ENCODE measurements at places on chromosomes 6 and 20. TPM values are rescaled to one million over a fixed set of nuclear protein-coding genes. Genes with fewer than 3 reads are reported as not detected.

LINC00237 gene
- not detected for total RNA-seq

DNA sequence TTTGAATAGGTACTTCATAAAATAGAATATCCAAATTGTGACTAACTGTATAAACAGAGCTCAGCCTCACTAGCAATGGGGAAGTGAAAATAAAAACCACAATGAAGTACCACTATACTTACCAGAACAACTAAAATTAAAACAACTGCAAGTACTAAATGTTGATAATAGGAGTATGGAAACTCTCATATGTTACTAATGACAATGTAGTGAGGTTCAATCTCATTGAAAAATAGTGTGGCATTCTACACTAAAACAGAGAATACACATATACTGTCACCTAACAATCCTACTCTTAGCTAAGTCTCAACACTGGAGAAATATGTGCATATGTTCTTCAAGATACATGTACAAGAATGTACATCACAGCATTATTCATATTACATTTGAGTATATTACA is 132.0 kb upstream of the CARMIL1 start:
- DNase-seq: no peak
- H3K4me3 ChIP-seq: no peak overlapping the region
- no peaks in the 10 kb centered on the region for H3K36me3 ChIP-seq

UBD gene
- total RNA-seq: not detected

- H3K27me3 ChIP-seq: peaks cover 4% of the 10 kb centered on the region
- no peaks in the 10 kb centered on the region for H3K36me3 ChIP-seq
- peak; percentile 99 for DNase-seq
These were observed 118.4 kb downstream of the GRM4 start for GRCh38 chr6:34027445-34027936.

DNA sequence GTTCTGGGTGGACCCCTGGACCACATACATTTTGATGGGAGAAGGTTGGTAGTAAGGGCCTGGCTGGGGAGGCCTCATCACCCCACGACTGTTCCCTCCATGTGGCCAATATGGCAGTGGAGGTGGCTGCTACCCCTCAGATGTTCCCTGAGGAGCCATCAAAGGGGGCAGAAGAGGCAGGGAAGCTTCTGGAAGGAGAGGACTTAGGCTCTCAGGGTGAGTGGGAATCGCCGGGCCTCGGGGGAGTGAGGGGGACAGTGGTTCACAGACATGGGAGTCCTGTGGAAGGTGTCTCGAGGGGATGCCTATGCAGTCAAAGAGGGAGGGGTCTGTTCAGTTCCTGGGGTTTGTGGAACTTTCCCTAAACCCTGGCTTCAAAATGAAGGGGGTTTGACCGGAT is 32.9 kb upstream of the FRMD1 start:
- DNase-seq: no peak
- no peak overlapping the region for H3K4me3 ChIP-seq
- H3K4me1 ChIP-seq: no peaks in the 10 kb centered on the region

GRCh38 chr20:63421094-63421692 is 51.3 kb downstream of the KCNQ2 start:
- H3K27me3 ChIP-seq: peaks cover 4% of the 10 kb centered on the region
- no peaks in the 10 kb centered on the region for H3K4me1 ChIP-seq
- H3K4me3 ChIP-seq: no peak overlapping the region
- DNase-seq: no peak

SLC35B2 gene
- 94.1 TPM for total RNA-seq

DNA sequence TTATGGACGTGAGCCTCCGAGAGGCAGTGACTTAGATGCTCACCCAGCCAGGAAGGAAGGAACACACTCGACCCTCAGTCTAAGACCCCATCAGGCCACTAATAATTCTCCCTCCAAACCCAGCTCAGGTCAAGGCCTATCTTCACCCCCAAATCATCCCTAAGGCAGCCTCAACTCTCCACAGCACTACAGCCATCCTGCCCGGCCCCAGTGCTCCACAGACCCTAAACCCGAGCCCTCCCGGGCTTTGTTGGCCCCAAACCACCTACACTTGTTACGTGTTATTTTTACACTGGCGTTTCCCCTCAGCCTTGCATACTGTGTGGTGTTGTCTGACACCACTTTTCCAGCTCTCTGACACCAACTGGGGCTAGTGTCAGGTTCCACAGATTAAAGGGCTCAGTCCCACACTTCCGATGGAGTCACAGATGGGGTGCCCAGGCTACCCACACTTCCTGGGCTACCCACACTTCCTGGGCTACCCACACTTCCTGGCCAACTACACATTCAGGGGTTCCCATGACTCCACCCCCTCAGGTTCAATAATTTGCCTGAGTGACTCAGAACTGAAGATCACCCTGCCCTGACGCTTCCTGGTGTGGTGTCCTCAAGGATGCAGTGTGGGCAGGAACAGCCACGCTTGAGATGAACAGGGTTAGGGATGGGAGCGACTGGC is 25.3 kb downstream of the RBCK1 start:
- H3K27me3 ChIP-seq: no peaks in the 10 kb centered on the region
- no peak overlapping the region for H3K4me3 ChIP-seq
- DNase-seq: peak; percentile 94
- H3K27ac ChIP-seq: peak overlapping the region; percentile 33
- H3K36me3 ChIP-seq: peaks cover 57% of the 10 kb centered on the region
- peaks cover 4% of the 10 kb centered on the region for H3K4me1 ChIP-seq

DNA sequence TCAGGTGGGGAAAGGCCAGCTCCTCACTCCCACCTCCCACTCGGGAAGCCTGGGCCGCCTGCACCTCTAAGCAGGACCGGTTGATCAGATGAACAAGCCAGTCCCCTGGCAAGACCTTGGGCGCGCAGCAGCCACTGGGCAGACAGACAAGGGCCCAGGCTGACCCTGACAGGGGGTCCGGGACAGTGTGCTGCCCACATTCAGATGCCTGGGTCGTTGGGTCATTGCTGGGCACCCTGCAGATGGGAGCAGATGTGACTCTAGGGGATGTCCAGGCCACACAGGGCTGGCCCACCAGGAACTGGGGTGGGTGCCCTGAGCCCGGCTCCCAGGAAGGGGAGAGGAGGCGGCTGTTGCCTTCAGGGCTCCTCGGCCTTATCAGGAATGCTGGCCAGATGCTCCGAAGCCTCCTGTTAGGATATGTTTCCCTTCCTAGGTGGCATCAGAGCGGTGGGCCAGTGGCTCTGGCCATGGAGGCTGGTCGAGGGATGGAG is 17.3 kb upstream of the FRMD1 start:
- no peaks in the 10 kb centered on the region for H3K27me3 ChIP-seq
- no peaks in the 10 kb centered on the region for H3K4me1 ChIP-seq
- peak; percentile 74 for DNase-seq
- no peaks in the 10 kb centered on the region for H3K36me3 ChIP-seq

SLC52A3 gene
- not detected for total RNA-seq

GRCh38 chr20:10217721-10218410 is 764 bp upstream of the SNAP25 start:
- DNase-seq: peak; percentile 89
- peaks cover 4% of the 10 kb centered on the region for H3K4me1 ChIP-seq

THEMIS gene
- under 0.01 TPM for total RNA-seq

DDO gene
- 3.6 TPM for total RNA-seq

DNA sequence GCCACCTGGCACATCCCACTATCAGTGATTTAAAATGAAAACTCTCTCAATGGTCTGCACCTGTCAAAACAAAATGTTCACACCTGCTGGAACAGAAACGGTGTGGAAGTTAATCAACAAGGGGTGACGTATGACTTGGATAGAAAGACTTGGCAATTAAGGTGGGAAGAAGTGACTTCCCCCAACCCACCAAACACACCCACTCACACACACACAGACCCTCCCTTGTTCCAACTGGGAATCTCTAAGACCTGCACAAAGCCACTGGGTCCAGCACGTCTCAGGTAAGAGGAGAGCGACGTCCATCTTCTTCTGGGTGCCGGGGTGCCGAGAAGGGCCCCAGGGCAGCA is 25.1 kb upstream of the TCFL5 start:
- no peaks in the 10 kb centered on the region for H3K27me3 ChIP-seq
- peaks cover 55% of the 10 kb centered on the region for H3K36me3 ChIP-seq
- H3K4me1 ChIP-seq: peaks cover 17% of the 10 kb centered on the region
- H3K27ac ChIP-seq: no peak overlapping the region

- H3K27ac ChIP-seq: no peak overlapping the region
- H3K36me3 ChIP-seq: no peaks in the 10 kb centered on the region
- no peak overlapping the region for H3K4me3 ChIP-seq
- no peaks in the 10 kb centered on the region for H3K4me1 ChIP-seq
- no peak for DNase-seq
These were observed 111.2 kb upstream of the ADGRF1 start for GRCh38 chr6:47153404-47153755.

GRCh38 chr6:40640599-40641227 is 53.5 kb upstream of the LRFN2 start:
- no peaks in the 10 kb centered on the region for H3K4me1 ChIP-seq
- H3K36me3 ChIP-seq: no peaks in the 10 kb centered on the region
- no peak overlapping the region for H3K27ac ChIP-seq
- no peak for DNase-seq
- H3K27me3 ChIP-seq: no peaks in the 10 kb centered on the region

DNA sequence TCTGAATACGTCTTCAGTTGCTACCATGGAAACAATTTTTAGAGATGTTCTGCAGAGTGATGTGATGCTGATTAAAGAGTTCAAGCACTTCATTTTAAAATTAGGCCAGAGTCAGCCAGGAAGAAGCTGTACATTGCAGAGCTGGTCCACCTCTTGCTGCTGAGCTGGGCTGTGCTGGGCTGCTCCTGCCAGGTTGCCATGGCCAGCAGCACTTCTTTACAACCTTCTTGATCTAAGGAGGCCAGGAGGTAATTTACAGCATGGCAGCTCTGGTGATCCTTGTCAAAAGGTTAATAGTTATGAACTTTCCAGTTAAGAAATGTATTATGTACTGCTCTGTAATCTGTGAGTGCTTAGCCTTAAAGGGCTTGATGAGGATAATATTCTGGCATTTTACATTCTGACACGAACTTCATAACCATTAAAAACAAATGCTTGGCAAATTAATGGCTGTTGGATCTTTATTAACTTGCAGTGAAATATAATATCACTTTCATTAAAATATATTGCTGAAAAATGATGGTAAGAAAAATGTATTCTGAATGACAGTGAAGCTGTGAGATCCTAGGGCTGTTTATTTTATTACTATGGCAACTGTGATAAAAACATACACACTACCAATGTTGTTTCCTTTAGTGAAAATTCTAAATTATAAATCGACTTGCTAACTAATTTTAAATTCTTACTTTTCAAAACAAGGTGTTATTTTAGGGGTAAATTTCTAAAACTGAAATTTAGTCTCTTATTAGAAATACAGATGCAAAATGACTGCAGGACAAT is 259.7 kb downstream of the RFPL4B start:
- H3K27ac ChIP-seq: no peak overlapping the region
- no peak overlapping the region for H3K4me3 ChIP-seq
- H3K4me1 ChIP-seq: no peaks in the 10 kb centered on the region
- no peak for DNase-seq

PGC gene
- total RNA-seq: not detected

ID1 gene
- 56.3 TPM for total RNA-seq

DNA sequence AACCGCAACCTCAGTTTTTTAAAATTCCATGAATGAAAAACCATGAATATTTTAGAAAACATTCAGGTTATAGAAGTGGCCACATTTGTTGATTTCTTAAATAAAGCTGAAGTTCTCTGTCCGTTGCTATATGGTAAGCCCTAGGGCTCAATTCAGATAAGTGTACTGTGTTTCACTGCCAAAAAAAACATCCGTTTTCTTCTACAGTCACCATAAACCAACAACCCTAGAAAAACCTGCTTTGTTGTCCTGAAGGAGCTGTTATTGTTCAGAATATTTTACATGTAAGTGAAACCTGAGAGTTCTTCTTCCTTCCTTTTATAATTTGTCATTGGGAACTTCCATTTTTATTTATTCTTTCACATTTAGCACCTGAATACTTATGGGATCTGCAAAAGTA is 274.1 kb downstream of the TFAP2A start:
- H3K36me3 ChIP-seq: no peaks in the 10 kb centered on the region
- H3K27me3 ChIP-seq: no peaks in the 10 kb centered on the region
- no peaks in the 10 kb centered on the region for H3K4me1 ChIP-seq
- no peak overlapping the region for H3K4me3 ChIP-seq

- H3K4me3 ChIP-seq: no peak overlapping the region
- peaks cover 30% of the 10 kb centered on the region for H3K36me3 ChIP-seq
- peaks cover 17% of the 10 kb centered on the region for H3K4me1 ChIP-seq
- peak overlapping the region; percentile 45 for H3K27ac ChIP-seq
- DNase-seq: no peak
These were observed 24.7 kb upstream of the ASXL1 start for GRCh38 chr20:32333181-32333987.

GPR63 gene
- total RNA-seq: under 0.01 TPM

POU5F1 gene
- 0.29 TPM for total RNA-seq

DNA sequence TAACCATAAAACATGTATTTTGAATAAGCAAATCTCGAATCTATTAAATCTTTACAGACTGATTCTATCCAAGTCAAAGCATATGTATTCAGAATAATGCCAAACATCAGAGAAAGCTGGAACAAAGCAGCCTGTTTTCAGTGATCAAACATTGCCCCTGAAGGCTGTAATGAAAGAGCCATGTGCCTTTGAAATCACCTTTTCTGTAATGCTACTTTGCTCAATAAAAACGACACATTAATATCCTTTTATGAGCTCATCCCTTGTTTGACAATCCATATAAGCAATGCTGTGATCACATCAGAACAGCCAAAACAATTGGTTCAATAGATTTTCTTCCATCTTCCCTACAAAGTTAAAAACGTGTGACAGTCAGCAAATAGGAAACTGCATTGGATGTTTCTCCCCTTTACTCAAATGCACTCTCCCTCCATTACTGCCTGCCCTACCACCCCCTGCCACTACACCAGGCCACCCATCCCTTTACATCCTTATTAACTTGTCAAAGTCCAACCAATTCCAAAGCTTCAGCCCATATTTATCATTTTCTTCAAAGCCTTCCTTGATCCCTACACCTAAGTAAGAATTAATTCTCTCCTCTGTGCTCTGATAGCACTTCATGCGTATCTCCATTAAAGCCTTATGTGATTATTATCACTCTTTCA is 42.0 kb downstream of the THEMIS start:
- H3K27ac ChIP-seq: no peak overlapping the region
- no peaks in the 10 kb centered on the region for H3K27me3 ChIP-seq
- DNase-seq: no peak
- no peaks in the 10 kb centered on the region for H3K36me3 ChIP-seq

DLGAP4 gene
- total RNA-seq: 17.4 TPM

SLC35D3 gene
- total RNA-seq: not detected

PLA2G7 gene
- total RNA-seq: 0.36 TPM

DNA sequence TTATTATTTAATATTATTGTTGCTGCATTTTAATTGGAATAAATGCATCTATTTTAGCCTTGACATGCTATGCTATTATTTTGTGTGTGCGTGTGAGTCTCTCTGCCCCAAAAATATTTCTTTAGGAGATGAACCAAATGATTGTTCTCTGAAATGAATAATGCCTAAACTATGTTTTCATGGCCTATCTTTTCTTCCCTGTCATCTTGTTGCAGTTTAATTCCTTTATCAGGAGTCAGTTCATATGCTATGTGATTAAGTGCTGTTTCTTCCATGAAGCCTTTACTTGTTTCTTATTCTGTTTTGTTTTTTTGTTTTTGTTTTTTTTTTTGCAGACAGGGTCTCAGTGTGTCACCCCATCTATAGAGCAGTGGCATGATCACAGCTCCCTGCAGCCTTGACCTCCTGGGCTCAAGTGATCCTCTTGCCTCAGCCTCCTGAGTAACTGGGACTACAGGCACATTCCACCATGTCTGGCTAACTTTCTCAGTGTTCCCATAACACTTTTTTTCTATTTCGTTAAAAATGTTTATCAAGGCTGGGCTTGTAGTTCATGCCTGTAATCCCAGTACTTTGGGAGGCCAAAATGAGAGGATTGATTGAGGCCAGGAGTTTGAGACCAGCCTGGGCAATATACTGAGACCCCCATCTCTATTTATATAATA is 25.7 kb downstream of the TPX2 start:
- peak; percentile 65 for DNase-seq
- H3K27me3 ChIP-seq: no peaks in the 10 kb centered on the region
- peaks cover 26% of the 10 kb centered on the region for H3K4me1 ChIP-seq
- H3K4me3 ChIP-seq: no peak overlapping the region
- peaks cover 23% of the 10 kb centered on the region for H3K36me3 ChIP-seq

All from osteoblast (primary cell).